ENCODE measurements at places on chromosomes 16 and 17.

GRCh38 chr16:31439519-31439918 lies 3.1 kb downstream of the ZNF843 start:
- DNase-seq, result no peak

- DNase-seq, result peak; percentile 69
Measured at GRCh38 chr17:81371910-81372760, 23.1 kb upstream of the BAHCC1 start.

- DNase-seq, result no peak
Measured at GRCh38 chr17:44063704-44064639, 2.5 kb downstream of the LSM12 start.

- DNase-seq, result no peak
Measured at GRCh38 chr16:17312094-17312710, 158.6 kb downstream of the XYLT1 start.

- no peak for DNase-seq
Measured at GRCh38 chr17:73189417-73190099, 3.3 kb upstream of the COG1 start.

DNA sequence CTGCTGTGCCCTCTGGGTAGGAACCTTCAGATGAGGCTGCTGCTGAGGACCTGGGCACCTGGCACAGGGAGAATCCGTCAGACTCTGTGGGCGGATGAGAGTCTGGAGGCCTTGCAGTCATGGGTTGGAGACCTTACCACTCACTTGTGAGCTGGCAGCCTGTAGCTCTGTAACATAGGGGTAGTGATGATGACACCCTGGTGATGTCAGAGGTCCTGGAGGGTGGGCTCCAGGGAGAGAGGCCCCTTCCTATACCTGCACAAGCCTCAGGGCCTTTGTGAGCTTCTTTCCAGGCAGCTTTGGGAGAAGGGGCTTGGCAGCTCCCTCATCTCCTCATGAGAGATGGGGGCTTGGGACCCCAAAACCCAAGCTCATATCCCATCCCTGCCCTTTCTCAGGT lies 1.6 kb downstream of the MIEF2 start:
- DNase-seq, result no peak

GRCh38 chr16:57016831-57017230 lies 27.5 kb downstream of the NLRC5 start:
- DNase-seq, result no peak

- no peak for DNase-seq
Measured at GRCh38 chr17:73541561-73541981, 102.7 kb downstream of the SDK2 start.

- DNase-seq, result no peak
Measured at GRCh38 chr16:10356870-10357842, 28.7 kb upstream of the ATF7IP2 start.

DNA sequence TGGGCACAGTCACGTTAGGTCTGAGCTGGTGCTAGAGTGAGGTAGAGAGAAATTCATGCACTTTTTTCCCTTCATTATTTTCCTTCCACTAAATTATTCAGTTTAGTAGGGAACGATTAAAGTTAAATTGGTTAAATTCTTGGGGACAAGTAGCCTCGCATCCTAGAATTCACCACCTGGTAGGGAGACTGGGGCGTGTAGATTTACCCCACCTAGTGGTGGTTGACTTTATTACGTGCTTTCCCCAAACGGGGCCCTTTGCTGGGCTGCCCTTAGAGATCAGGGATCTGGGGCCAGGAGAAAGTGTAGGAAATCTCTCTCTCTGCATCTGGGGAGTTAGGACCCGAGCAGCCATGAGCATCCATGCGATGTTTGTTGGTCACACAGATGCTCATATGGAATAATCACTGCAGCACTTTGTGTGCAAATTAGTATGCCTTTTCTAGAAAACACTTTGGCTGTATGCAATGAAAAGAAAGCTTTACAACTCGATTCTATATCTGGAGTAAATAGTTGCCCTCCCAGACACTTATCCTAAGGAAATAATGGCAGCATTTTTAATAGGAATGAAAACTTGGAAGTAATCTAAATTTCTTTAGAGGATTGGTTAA lies 107.0 kb downstream of the PLCG2 start:
- no peak for DNase-seq

GRCh38 chr16:28935346-28935745 lies 3.6 kb downstream of the CD19 start:
- no peak for DNase-seq

- DNase-seq, result peak; percentile 72
Measured at GRCh38 chr17:56819431-56820145, 14.1 kb downstream of the C17orf67 start.

DNA sequence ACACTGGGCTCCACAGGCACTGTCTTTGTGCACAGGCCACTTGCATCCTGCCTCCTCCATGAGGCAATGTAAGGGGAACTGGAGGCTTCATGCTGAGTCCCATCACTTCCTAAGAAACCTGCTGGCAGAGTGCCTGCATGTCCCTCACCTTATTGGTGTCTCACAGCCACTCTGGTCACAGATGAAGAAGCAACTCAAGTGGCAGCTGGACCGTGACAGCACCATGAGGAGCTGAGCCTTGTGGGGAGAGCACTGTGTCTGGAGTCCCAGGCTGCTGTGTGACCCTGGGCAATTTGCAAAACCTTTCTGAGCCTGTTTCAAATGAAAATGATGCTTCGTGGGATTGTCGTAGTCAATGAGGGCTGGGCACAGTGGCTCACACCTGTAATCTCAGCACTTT lies 19.5 kb downstream of the ANKRD40 start:
- no peak for DNase-seq

DNA sequence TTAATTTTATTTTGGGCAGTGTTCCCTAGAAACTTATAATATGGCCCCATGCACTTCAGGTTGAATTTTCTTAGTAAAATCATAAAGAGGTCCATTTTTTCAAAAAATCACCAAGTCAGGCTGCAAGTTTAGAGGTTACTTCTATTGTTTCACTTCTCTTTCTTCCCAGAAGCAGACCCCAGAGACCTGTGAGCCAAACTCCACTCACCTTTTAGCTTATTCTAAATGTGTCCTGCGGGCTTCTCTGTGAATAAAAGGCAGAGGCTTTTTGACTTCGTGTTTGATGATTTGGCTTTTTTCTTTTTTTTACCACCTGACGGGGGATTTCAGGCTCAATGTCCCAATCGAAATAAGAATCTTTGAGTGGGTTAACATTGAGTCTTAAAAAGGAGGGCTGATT lies 7.4 kb downstream of the PRKCB start:
- DNase-seq, result no peak

DNA sequence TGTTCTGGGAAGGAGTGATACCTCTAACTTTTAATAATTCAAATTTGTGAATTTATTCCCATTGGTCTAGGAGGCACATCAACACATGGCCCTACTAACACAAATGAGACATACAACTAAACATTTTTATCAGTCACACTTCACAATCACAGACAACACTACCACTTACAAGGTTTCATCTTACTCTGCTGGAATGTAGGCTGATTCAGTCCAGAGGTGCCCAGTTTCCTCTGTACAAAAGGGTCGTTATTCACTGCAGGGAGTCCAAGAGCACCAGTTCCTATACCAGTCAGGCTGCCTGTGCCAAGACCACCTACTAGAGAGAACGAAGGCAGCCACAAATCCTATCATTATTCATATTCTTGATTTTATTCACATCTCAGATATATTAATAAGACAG lies 41.4 kb downstream of the SETD6 start:
- DNase-seq, result no peak

DNA sequence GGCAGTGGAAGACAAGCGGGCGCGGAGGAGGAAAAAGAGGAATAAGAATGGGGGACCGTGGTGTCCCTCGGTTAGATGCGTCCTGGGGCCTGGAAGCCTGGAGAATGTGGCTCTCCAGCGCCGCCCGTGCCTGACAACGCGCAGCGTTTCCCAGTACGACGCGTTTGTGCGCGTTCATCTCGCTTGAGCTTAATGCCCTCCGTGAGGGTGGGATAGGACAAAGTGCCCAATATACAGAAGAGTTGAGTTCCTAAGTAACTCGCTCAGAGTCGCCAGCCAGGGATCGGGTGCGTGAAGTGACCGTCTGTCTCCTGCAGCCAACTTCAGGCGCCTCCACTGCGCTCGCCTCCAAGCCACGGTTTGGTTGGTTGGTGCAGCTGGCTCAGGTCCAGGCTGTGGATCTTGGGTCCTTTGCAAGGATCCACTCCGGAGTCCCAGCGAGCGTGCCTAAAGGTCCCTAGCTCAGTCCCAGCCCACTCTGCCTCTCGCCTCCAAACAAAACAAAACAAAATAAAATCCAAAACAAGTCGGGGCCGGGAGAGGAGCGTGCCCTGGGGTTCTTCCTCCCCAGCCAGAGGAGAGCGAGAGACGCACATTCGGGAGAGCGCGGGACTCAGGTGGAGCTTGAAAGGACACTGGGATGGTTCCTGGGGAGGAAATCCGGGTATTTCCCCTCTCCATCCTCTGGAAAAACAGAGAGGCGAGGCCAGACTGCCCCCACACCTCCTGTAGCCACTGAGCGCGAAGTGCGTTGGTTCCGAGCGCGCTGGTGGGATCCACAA lies 974 bp downstream of the GALR2 start:
- no peak for DNase-seq

DNA sequence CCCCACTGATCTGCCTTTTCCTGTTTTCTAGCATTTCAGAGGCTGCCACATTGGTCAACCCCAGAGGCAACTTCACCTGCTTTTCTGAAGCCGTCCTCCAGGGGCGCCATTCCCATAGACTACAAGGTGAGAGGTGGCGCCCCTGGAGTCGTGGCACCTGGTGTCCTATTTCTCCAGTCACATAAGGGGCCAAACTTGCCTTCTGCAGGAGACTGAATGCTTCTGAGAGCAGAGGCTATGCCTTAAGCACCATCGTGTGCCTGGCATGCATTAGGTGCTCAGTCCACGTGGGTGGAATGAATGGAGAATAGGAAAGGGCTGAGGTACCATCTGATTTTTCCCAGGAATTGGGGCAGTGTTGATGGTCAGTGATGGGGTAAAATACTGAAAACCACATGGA lies 164.8 kb downstream of the HAPSTR1 start:
- DNase-seq, result no peak

GRCh38 chr16:77359065-77359502 lies 75.8 kb downstream of the ADAMTS18 start:
- DNase-seq, result no peak

GRCh38 chr17:55290492-55291113 lies 25.8 kb downstream of the HLF start:
- DNase-seq, result no peak
